ENCODE measurements at places on chromosomes 13 and 19.

- no peak for DNase-seq
These were observed 4.2 kb downstream of the RCBTB1 start for GRCh38 chr13:49580980-49581680.

- DNase-seq: no peak
These were observed 171.9 kb downstream of the TBC1D4 start for GRCh38 chr13:75309981-75310580.

GRCh38 chr19:55536951-55537740 is at the start of gene SBK2:
SBK2 (minus strand) TSS chr19:55537133; CDS start chr19:55536294, 839 bp downstream.
- DNase-seq: no peak

GRCh38 chr19:2608602-2608922 is 93.9 kb downstream of the GNG7 start:
- DNase-seq: no peak

GRCh38 chr19:4524808-4525562 is 6.7 kb upstream of the PLIN4 start:
- DNase-seq: peak; percentile 62

DNA sequence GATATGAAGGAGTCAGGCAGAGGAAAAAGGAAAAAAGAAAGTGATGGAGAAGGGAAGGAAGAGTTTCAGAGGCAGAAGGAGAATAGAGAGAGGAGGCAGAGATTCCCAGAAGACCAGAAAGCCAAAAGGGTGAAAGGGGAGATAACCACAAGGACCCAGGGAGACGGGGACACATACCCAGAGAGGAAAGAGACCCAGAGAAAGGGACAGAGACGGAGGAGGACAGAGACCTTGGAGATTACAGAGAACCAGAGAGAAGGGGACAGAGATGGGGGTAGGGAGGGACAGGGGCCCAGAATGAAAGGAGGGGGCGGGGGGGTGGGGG is 1.4 kb downstream of the PTH2 start:
- DNase-seq: no peak

Data from CD4-positive, alpha-beta T cell treated with Interleukin-10 for 1 hour (primary cell).